ENCODE measurements at places on chromosomes 7 and 10.
A peak's percentile ranks its signal among the peaks of the same experiment; 100 is the strongest.

DNA sequence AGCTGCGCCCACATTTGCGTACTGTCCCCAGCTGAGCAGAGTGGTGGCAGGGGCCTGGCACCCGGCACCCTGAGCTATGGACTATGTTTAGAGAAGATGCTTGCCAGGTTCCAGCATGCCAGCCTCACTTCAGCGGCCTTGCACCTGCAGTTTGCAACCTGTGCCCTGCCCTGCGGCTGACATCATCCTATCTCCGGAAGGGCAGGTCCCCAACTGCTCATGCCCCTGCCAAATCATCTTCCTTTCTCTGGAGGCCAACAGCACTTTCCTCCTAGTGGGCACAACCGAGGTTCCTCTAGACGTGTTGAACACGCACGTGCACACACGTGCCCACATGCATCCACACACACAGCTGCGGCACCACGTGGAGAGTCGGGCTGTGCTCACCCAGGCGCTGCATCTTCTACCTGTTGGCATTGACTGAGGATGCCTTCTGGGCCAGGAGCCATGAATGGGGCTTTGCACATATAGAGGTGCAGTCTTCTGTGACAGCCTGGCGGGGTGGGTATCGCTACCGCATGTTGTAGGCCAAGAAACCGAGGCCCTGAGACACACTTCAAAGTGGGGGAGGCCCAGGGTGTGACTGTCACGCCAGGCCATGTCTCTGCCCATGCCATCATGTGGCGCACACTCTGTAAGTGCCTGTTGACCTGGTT is 24.5 kb downstream of the CNPY1 start:
- no peak for DNase-seq

DNA sequence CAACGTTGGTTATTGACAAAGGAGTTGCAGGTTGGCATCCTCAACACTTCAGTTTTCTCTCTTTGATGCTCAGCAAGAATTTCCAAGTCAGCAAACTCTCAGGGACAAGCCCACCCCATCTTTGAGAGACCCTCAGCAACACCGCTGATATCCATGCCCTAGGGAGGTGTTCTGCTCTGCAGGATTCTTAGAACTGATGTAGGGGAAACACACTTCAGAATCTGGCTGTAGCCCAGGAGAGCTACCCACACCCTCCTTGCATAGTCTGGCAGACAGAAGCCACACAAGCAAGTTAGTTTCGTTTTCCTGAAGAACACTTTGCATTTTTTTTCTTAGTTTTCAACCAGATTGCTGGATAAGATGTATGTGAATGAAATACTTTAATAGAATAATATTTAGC is 822 bp downstream of the SAMD9L start:
- DNase-seq = no peak

DNA sequence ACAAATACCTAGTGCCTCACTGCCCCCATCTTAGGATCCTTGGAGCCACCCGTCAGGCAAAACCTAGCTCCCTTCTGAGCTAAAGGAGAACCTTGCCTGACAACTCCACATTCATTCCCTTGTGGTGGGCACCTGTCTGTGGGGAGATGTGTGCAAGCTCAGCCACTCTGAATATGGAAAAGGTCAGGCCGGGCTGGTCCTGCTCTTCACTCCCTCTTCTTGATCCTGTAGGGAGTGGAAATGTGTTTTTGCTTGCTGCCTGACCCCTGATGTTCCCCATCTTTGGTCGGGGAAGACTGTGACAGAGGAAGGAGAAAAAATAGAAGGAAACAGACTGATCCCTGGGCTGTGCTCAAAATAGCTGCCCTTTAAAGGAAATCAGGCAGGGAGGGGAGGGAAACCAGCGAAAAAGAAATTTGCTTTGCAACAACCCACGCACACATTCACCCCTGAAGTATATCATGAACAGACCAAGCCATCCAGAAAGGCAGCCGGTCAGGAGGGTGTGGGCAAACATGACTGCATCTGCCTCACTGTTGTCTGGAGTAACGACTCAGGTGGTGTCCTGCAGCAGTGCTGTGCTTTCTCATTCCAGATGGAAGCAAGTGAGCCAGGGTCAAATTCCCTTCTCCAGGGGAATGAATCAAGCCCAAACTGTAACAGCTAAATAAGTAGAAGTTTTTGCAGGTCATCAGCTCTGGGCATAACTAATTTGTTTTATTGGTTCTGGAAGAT is 74.0 kb downstream of the SCRN1 start:
- DNase-seq = no peak

DNA sequence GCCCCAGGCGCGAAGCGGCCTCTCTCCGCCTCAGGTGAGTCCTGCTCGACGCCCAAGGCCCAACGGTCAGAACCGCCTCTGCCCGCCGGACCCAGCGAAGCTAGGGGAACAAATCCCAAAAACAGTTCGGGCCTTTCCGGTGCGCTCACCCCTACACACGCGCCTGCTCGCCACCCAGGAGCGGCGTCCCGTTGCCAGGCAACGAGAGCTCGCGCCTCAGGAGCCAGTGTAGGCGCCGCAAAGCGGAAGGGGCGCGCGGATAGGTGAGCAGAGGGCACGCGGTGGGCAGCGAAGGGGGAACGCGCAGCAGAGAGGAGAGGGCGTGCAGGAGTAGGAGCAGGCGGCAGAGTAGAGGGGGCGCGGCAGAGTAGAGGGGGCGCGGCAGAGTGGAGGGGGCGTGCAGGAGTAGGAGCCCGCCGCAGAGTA is at the start of the genes DYDC1 and DYDC2:
Gene DYDC1 (minus strand): TSS at position 193 of the 426 bp plus-strand sequence. CDS start 4,154 bp downstream, outside the sequence.
Gene DYDC2 (plus strand): TSS at position 219 of the 426 bp plus-strand sequence. CDS start 5,663 bp downstream, outside the sequence.
- peak; percentile 67 for DNase-seq

GRCh38 chr7:103059471-103059870 is 15.1 kb downstream of the FBXL13 start:
- no peak for DNase-seq

DNA sequence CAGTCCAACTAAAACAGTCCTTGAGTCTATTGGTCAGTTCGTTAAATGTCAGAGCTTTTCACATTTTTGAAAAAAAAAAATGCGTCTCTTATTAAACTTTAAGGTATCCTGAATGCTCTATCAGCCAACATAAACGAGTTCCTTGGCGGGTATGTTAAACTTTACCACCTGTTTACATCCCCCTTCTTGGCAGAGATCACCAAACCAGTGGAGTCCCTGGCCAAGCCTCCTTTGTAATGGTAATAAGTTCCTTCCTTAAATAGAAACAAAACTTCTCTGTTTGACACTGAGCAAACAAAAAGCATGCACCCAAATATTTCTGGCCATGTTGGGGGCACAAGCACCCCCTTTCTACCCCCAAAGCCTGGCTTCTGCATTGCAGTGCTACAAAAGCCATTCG is 3.2 kb downstream of the TRIL start:
- no peak for DNase-seq

GRCh38 chr7:94769724-94770123 is 113.8 kb upstream of the SGCE start:
- DNase-seq = no peak

DNA sequence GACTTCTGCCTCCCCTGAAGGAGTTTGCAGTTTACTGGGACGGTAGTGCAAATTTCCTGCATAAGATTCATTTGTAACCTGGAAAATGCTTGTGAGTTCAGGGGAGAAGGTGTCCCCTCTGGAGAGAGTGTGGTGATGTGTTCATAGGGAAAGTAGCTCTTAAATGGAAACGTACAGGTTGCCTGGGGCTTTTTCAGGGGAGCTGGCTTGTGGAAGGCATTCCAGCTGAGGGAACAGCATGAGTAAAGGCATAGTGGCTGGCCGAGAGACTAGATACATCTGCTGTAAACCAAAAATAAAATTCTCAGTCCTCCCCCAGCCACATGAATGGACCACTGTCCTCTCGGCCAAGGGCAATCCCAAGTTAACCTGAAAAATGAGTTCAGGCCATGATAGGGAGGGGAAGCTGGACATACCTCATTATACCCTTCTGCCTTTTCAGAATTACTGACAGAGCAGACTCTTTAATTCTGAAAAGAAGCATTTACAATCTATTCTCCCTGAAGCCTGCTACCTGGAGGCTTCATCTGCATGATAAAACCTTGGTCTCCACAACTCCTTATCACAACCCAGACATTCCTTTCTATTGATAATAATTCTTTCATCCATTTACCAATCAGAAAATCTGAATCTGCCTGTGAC is 123.7 kb downstream of the GALNT17 start:
- DNase-seq = no peak

DNA sequence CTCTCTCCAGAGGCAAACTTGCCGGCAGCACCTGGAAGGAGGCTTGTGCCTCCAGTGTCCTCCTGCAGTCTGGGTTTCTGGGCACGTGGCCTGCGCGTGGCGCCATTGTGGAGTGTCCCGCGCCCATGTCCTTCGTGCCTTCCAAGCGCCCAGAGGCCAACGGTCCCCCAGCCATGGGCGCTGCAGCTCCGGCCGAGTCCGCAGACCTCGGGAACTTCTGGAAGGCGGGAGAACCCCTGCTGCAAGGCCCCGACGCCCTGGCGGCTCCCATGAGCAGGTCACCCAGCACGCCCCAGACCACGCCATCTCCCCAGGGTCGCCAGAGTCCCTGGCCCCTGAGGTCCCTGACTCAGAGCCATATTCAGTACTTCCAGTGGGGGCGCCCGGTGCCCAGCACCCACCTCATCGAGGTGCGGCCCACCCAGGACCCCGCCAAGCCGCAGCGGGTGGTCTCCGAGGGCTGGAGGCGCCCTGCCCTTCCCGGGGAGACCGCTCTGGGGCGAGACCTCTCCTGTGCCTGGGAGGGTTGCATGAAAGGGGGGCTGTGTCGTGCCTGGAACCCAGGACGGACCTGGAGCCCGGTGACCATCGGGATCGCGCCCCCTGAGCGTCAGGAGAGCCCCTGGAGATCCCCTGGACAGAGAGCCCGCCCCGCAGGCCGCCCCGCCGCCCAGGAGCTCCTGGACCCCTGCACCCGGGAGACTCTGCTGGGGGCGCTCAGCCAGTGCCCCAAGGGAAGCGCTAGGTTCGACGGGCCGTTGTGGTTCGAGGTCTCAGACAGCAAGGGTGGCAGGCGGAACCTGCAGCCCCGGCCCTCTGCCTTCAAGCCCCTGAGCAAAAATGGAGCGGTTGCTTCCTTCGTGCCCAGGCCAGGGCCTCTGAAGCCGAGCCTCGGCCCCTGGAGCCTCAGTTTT is at the start of gene POM121L12:
Gene POM121L12 (plus strand): TSS at position 135 of the 914 bp plus-strand sequence. CDS start 39 bp downstream, at position 174.
- DNase-seq = no peak

GRCh38 chr10:119680650-119681081 is 29.5 kb downstream of the BAG3 start:
- no peak for DNase-seq

Data from right lobe of liver (tissue), 6 donors.